ENCODE measurements at places on chromosomes 1 and 21. TPM values are rescaled to one million over a fixed set of nuclear protein-coding genes. Genes with fewer than 3 reads are reported as not detected.

- no peaks in the 10 kb centered on the region for H3K36me3 ChIP-seq
- no peak overlapping the region for H3K4me3 ChIP-seq
- DNase-seq, result no peak
- no peak overlapping the region for H3K27ac ChIP-seq
These were observed 93.8 kb upstream of the ETV3 start for GRCh38 chr1:157231846-157232525.

DNA sequence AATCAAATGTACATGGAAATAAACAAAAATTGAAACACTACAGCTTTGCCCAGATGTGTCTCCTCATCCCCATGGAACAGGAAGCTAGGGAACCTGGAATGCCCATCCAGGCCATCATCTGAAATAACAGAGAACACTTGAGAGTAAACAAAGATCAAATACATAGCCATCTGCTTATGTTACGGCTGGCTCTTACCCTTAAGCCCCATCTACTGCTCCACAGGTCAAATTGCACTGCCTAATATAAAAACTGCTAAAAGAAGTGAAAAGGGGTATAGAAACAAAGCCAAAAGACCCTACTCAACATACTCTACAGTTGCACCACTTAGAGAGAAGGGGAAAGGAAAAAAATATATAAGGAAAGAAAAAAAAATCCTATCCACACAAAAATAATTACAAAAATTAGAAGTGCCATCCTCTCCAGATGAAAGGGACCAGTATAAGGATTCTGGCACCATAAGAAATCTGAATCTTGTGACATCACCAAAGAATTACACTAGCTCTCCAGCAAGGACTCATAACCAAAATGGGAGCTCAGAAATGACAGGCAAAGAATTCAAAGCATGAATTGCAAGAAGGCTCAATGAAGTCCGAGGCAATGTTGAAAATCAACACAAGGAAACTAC lies 26.9 kb downstream of the OR6Y1 start:
- DNase-seq, result peak; percentile 31
- H3K27ac ChIP-seq, result peak overlapping the region; percentile 55
- H3K27me3 ChIP-seq, result peaks cover 3% of the 10 kb centered on the region
- no peaks in the 10 kb centered on the region for H3K36me3 ChIP-seq
- H3K4me3 ChIP-seq, result no peak overlapping the region
- no peaks in the 10 kb centered on the region for H3K4me1 ChIP-seq

Gene CLIC4
- total RNA-seq, result 109 TPM

- H3K4me3 ChIP-seq, result peak overlapping the region; percentile 81
- H3K36me3 ChIP-seq, result no peaks in the 10 kb centered on the region
- peaks cover 8% of the 10 kb centered on the region for H3K27me3 ChIP-seq
These were observed 653 bp downstream of the FNDC10 start for GRCh38 chr1:1599030-1599934.

DNA sequence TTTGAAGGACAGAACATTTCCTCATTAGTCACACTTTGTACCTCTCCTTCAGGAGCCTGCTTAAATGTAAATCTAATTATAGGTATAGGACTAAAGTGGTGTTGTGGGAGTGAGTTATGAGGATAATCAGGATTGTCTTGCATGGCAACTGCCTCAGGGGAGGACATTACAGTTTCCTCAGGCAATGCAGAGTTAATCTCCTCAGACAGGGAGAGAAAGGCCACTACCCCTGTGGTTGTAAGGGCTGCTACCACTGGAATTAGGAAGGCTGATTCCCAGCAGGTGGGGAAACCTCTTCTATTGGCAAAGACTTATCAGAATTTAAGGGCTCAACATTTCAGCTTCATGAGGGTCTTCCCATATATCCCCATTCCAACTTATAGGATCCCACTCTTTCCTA lies 286.8 kb upstream of the PBX1 start:
- no peaks in the 10 kb centered on the region for H3K27me3 ChIP-seq
- no peaks in the 10 kb centered on the region for H3K4me1 ChIP-seq
